ENCODE measurements at places on chromosomes 1 and 21.

- no peak for DNase-seq
These were observed 5.6 kb downstream of the ABCA4 start for GRCh38 chr1:94115254-94115899.

- DNase-seq, result no peak
These were observed 492 bp downstream of the FOXO6 start for GRCh38 chr1:41361495-41362356.

- no peak for DNase-seq
These were observed 51.3 kb downstream of the MAST2 start for GRCh38 chr1:45854724-45855123.

GRCh38 chr1:117029685-117030084, 28.1 kb downstream of the CD101 start:
- no peak for DNase-seq

DNA sequence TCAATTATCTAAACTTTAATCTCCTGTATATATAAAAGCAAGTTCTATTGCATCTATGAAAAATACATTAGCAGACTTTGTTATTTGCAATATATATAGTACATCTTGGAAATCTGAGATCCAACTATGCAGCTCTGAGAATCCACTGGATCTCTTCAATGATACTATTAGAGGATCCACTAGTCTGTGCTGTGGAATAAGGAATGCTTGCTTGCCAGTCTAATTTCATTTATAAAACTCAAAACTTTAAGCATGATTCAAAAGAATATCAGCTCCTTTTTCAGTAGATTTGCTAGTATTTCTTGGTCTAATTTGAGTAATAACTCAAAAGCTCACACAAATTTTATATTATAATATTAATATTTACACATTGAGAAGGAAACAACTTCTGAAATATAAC, 115.1 kb downstream of the SPATA6 start:
- no peak for DNase-seq

DNA sequence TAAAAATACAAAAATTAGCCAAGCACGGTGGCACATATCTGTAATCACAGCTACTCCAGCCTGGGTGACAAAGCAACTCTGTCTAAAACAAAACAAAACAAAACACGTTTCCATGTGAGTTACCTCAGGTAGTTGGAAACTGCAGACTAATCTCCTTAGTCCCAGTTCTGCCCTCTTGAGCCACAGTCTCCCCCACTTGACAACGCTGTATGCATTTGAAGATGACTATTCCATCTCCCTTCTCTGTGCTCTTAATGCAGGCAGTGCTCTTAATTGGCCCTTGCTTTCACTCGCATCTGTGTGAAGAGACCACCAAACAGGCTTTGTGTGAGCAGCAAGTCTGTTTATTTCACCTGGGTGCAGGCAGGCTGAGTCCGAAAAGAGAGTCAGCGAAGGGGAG, 19.6 kb upstream of the DHCR24 start:
- DNase-seq, result no peak

GRCh38 chr1:30184393-30185141, 538.8 kb downstream of the MATN1 start:
- no peak for DNase-seq

- no peak for DNase-seq
These were observed 22.9 kb downstream of the RRP1 start for GRCh38 chr21:43812139-43812821.

DNA sequence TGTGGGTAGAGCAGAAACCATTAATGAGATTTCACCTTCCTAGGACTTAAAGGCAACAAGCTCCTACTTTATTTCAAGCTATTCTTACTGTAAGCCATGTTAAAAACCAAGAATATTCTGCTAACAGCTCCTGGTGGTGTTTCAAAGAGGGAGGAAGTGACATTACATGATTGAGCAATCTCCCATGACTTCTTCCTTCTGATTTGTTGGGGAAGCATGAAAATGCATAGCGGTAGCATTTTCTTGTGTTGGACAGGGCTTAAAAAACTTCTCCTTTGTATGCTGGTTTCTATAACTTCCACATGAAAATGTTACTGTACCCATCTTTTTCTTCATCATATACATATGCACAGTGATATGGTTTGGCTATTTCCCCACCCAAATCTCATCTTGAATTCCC, 297.0 kb upstream of the SNX7 start:
- no peak for DNase-seq

GRCh38 chr21:46194374-46195334, 10.4 kb upstream of the SPATC1L start:
- DNase-seq, result no peak

DNA sequence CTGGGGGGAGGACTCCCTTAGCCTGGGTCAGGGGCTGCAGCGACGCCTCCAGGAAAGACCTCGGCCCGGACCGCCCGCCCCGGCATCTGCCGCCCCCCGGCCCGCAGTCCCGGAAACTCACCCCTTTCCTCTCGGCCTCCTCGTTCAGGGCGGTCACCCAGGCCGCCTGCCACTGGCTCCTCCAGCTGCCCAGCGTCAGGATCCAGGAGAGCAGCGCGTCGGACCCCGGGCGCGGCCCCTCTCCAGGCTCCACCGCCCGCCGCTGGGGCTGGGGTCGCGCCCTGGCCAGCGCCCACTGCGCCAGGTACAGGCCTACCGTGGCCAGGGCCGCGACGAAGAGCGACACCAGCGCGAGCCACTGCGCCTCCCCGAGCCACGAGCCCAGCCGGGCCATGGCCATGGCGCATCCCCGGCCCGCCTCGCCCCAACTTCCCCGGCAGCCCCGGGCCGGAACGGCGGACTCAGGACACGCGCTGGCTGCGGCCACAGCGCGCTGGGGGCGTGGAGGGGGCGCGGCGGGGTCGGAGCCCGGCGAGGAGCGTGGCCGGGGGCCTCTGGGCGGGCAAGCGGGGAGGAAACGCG, 478 bp downstream of the C2CD2 start:
- no peak for DNase-seq

GRCh38 chr1:207049974-207050391, 1.0 kb downstream of the YOD1 start:
- DNase-seq, result peak; percentile 60

- no peak for DNase-seq
These were observed 673.8 kb downstream of the PTPRC start for GRCh38 chr1:199312626-199313025.

GRCh38 chr1:88649932-88650331, 34.1 kb upstream of the PKN2 start:
- DNase-seq, result no peak
